ENCODE measurements at places on chromosomes 4 and X. TPM values are rescaled to one million over a fixed set of nuclear protein-coding genes. Genes with fewer than 3 reads are reported as not detected.

The GLOD5 gene
- not detected for total RNA-seq

The SSX4 gene
- not detected for total RNA-seq

- no peak for DNase-seq
Observed at GRCh38 chr4:106095408-106095807, 200.1 kb downstream of the NPNT start.

GRCh38 chr4:1463088-1463926 lies 57.1 kb upstream of the NKX1-1 start:
- DNase-seq = no peak

DNA sequence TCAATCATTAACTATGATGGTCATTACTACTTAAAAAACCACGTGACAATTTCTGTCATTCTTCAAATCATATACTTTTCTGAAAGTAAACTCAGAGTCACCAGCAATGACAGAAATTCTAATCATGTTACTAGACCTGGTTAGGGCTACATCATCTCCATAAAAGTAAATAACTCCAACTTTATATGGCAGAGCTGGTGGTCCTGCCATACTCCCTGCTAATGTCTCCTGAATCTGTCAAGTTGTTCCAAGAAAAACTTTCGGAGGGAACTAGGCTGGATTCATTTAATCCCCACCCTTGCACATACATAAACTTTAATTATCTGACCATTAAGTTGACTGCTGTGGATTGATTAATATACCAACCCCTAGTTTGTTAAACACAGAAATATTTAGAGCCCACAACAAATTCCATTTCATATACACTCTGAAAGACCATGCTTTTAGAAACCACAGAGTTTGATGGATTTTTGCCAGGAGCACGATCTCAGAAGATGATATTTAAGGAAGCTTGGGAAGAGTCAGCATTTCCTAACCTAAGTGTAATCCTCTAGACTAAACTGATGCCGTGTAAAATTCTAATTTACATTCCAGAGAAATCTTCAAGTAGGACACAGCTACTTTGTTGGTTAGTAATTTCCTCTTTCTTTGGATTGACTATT lies 577.0 kb downstream of the FAT4 start:
- DNase-seq = no peak

Data from suprapubic skin (tissue), 4 donors.